ENCODE measurements at places on chromosomes 11 and 22.

- no peak for DNase-seq
Measured at GRCh38 chr22:50208939-50209892, 8.4 kb downstream of the SELENOO start.

- DNase-seq: no peak
Measured at GRCh38 chr22:46693634-46694415, 44.2 kb downstream of the CERK start.

DNA sequence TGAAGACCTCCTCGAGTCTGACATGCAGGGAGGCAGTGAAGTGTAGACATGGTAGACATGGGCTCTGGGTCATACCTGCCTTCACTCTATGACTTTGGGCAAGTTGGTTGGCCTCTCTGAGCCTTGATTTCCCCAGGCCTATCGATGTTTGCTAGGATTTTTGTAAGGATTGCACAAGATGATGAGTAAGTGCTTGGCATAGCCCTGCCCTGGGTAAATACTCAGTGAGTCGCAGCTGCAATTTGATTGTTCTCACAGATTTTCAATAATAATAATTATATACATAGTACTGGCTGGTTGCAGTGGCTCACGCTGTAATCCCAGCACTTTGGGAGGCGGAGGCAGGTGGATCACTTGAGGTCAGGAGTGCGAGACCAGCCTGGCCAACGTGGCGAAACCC is 18.1 kb downstream of the MCM5 start:
- DNase-seq: no peak

- DNase-seq: no peak
Measured at GRCh38 chr11:92675303-92675702, 294.1 kb upstream of the MTNR1B start.

GRCh38 chr11:69304258-69304657 is 10.3 kb downstream of the MYEOV start:
- DNase-seq: no peak

DNA sequence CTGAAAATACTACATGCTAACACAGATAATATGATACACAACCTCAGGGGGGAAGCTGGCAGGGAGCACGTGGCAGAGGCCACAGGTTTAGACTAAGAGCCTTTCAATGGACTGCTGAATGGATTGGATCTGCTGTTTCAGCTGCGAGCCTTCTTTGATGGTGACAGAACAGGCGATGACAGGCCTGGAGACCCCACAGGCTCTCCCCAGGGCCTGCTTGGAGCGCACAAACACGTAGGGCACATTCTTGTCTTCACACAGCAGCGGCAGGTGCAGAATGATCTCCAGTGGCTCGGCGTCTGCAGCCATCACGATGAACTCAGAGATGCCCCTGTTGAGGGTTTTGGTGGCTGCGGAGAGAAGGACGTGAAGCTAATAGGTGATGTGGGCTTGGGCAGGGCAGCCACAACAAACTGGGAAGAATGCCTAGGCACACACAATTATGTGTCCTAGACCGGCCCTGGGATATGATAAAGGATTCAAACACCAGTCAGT is 13.8 kb downstream of the SNU13 start:
- no peak for DNase-seq

GRCh38 chr11:81596704-81597103 is 1137.0 kb downstream of the FAM181B start:
- DNase-seq: no peak

- DNase-seq: no peak
Measured at GRCh38 chr22:45891996-45892621, 84.9 kb downstream of the WNT7B start.

DNA sequence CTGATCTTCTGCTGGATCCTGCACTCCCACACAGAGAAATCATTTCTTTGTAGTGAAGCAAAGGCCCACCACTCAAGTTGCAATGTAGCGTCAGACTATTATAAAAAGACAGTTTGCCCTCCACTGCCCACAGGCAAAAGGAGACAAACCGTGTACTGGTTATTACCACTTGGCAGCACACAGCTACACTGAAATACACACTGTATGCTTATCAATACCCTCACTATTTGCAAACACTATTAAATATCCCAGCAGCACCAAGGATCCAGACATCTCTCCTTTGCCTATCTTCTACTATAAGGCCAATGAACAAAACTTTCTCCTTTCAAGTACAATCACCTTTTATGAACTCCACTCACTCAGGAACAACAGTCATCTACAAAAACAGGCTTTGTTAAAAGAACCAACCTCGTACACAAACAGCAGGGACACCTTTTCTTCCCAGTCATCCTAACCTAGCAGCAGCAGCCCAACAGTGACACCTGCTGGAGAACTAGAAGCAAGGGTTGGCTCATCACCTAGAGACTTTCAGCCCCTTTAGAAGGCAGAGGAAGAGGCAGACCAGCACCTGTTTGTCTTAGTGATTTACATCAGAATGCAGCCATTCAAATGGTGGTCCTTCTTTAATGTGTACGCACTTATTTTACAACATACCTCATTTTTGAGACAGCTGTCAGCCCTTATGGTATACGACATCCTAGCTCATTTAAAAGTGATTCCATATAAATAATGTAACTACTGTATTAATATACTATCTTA is 56.1 kb downstream of the AMBRA1 start:
- DNase-seq: peak; percentile 72

DNA sequence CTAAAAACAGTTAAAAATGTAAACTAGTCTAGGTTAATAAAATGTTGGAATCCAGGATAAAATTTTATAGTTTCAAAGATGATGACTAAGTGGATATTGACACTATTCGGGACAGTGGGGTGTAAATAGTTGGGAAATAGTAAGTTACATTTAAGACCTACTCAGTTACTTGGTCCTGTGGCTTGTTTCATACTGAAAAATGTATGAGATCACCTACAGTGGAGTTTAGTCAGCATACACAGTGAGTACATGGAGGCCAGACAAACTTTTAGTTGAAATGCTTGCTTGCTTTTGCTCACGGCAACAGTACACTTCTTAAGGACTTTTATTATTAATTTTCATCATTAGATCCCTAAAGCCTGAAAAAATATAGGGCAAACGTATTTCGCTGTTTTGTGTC is 16.1 kb downstream of the TRIM22 start:
- DNase-seq: no peak

DNA sequence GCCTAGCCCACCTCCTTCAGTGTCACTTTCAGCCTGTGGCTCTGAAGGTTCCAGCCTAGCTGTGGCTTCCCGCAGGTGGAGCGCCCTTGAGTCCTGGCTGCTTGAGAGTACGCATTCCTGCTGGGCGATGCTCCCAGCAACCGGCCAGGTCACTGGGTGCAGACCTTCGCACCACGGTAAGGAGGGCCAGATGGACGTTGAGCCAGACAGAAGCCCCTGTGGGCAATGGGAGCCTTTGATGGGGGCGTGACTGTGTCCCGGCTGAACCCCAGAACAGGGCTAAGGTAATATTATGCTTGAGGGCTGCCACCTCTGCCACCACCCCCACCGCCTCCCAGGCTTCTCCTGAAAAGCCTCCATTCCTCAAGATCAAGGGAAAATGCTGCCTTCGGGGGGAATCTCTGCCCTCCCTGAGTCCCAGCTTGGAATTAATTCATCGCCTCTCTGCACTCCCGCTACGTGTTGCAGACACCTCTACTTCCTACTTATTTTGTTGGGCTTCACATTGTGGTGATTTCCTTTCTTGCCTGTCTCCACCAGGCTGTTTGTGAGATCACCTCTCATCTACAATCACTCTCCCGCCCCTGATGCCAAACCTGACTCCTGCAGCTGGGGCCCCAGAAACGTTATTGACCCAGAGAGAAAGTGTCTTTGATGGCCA is 144.9 kb upstream of the NECTIN1 start:
- DNase-seq: no peak

DNA sequence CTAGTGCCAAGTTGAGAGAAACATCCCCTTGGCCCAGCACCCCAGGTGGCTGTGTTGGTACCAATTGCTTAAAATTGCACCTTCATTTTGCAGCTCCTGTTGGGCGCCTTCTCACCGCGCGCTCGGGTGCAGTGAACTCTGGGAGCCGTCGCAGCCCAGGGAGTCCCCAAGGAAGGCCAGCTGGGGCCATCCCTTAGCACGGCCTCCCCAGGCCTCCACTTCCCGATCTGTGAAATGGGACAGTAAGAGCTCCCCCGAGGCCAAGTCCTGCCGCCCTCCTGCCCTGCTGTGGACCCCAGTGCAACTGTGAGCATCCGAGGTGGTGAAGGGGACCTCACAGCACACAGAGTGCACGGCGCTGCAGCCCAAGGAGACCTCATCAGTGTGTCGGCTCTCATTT is 1234.1 kb downstream of the BRD1 start:
- DNase-seq: no peak

DNA sequence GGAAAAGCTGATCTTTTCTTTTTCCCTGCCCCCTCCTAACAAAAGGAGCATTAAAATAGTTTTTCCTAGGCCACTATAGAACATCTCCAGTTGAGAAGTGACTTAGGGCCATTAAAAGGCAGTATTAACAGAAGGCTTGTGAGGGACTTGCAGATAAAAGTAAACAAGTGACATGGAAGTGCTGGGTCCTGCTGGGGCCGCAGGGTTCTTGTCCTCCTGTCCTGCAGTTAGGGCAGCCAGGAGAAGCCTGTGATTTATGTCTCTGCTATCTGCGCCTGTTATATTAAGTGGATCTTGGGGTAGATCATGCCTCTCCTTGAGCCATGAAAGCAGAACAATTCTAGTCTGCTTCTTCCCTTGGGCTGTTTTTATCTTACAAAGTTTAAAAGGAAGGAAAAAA is 271.4 kb upstream of the C11orf87 start:
- no peak for DNase-seq

DNA sequence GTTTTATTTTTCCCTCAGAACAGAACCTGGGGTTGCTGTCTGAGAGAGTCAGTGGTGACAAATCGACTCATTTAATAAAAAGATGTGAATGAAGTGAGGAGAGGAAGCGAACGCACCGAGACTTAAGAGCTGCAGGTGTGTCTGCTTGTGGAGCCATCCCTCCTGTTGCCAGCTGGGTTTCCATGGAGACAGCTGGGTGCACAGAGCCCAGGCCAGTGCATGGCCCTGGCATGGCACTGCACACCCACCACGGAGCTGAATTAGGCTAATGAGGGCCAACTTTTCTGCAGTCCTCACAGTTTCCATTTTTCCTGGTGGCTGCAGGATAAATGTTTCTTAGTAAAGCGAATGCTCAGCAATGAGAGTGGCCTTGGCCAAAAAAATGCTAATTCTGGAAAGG is 750.2 kb downstream of the OPCML start:
- DNase-seq: no peak

- DNase-seq: no peak
Measured at GRCh38 chr11:44475114-44475686, 90.3 kb upstream of the CD82 start.

- DNase-seq: no peak
Measured at GRCh38 chr11:70020336-70021214, 57.5 kb upstream of the ANO1 start.

Data from hippocampal formation (tissue), 2 donors.